CD4-positive, alpha-beta T cell treated with Interleukin-17A for 1 hour (primary cell): ENCODE measurements at places on chromosomes 12 and 14.

GRCh38 chr12:89370421-89370831 is 18.1 kb upstream of the DUSP6 start:
- no peak for DNase-seq

GRCh38 chr14:89378119-89378518 is 38.9 kb downstream of the FOXN3 start:
- DNase-seq: peak; percentile 11

DNA sequence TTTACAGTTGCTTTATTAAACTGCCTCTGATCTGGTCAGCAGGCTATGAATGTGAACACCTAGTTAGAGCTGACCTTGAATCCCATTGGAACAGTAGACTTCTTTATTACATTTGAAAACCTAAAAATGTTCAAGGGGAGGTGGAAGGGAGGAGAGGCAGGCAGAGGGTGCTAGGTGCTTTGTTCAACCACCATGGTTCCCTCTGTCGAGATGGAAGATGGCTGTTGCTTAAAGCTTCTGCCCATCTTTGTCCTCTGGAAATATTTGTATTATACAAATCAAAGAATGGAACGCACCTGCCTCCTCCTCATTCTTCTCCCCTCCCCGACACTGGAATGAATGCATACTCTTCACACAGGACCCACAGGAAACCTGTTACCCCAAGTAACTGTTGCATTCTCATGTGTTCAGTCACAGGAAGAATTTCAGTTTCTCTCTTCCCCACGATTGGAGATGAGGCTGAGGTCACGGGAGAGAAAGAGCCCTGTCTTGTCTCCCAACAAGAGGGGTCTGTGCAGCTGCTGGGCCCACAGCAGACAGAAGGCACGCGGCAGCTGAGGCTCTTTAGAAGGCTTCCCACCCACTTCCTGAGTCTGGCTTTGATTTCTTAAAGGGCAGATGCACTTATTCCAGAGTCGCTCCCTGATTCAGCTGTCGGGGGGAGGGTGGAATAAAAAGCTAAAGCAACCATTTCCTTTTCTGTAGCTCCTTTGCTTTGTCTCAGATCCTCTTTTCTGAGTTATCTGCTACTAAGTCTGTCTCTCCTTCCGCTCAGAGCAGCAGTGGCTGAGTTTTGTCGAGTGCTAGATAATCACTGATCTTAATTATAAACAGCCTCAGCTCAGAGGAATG is 217.9 kb upstream of the BTG1 start:
- peak; percentile 64 for DNase-seq

DNA sequence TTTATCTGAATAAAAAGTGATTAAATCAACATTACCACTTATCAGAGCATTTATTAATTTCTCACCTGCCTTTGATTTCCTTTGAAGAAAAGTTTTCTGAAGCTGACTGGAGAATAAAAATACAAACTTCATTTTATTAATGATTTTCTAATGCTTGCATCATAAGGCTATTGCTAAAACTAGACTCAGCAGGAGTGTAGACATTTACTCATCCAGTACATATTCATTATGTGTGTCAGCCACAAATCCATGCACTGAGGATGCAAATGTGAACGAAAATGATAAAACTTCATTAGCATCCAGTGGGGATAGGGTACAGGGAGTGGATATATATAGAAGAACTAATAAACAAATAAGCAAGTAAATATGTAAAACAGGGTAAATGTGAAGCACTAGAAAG is 74.6 kb downstream of the SLCO1B3 start:
- no peak for DNase-seq

- DNase-seq: no peak
Measured at GRCh38 chr12:50620978-50621360, 116.2 kb downstream of the DIP2B start.

- DNase-seq: no peak
Measured at GRCh38 chr14:76323331-76324050, 52.4 kb upstream of the ESRRB start.

DNA sequence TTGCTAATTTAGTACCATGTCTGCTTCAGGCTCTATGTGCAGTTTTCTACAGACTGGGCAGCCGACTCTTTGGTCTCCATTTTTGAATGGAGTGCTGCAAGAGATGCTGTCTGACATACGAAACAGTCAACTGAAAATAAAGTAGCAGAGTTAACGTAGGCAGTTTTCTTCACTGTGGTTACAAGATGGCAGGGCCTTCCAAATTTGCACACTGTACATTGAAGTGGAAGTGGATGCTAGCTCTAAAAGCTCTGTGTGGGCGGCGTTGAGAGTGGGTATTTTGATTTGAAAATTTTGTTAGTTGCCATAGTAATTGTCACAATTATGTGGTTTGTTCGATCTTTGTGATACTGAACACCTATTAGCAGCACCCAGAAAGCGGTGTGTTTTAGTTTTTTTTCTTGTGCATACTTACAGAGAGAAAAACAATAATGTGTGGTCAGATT is 154.9 kb upstream of the ATP2B1 start:
- DNase-seq: peak; percentile 93

GRCh38 chr14:30518867-30519560 is 39.9 kb upstream of the G2E3 start:
- DNase-seq: no peak

DNA sequence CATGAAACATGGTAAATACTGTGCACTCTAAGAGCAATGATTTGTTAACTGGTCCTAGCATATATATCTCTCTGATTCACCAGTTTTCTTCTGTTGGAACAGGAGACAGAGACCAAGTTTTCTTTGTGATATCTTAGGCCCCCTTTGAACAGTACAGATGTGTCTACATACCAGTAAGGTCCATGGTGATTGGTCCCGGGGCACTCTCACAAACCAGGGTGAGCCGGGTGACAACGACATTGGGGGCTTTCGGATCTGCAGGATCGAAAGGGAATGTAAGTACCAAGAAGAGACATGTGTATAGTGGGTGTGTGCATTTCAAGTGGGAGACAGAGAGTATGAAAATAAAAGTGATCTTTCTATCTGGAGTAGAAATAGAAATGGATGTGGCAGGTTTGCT is 11.3 kb upstream of the ERP27 start:
- DNase-seq: no peak

- no peak for DNase-seq
Measured at GRCh38 chr12:88398031-88398430, 182.2 kb downstream of the KITLG start.

DNA sequence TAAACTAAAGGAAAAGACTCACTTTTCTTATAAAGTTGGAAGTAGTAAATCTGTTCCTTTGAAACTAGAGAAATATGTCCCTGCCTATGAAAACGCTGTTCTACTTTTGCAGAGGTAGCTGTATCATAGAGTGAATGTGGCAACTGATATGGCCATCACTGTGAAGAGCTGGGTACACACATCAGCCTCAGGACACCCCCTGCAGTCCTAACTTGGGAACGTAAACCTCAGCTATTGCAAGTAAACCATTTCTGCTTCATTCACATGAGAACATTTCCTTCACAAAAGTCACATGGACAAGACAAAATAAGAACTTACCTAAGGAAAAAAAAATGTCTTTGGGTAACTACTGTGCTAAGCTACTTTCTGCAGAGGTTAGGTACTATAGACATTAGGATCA is 233.3 kb upstream of the PPFIA2 start:
- peak; percentile 39 for DNase-seq

GRCh38 chr12:20585913-20586312 is 109.2 kb upstream of the SLCO1C1 start:
- no peak for DNase-seq

GRCh38 chr14:101598159-101598558 is 36.9 kb downstream of the DIO3 start:
- no peak for DNase-seq
